ENCODE measurements at places on chromosomes 1 and 21. TPM values are rescaled to one million over a fixed set of nuclear protein-coding genes. Genes with fewer than 3 reads are reported as not detected.

GRCh38 chr1:4119516-4120220, 219.6 kb upstream of the C1orf174 start:
- DNase-seq, result peak; percentile 63

DNA sequence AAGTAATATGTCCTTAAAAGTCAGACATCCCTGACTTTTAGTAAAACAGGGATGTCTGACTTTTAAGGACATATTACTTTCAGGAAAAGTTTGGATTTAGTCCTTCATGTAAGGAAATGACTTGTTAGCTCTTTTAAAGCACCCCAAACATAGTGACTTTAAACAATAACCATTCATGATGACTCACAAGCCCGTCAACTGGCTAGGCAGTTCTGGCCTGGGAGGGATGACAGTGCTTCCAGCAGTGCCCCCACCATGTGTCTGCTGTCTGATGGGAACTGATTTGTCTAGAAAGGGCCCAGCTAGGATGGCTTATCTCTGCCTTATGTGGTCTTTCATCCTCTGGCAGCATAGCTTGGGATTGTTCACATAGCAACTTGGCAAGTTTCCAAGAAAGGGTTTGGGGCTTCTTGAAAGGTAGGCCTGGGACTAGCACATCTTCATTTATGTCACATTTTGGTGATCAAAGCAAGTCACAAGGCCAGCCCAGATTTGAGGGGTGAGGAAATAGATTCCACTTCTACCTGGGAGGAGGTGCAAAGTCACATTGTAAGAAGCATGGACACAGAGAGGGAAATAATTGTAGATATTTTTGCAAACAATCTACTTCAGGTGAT, 143.5 kb downstream of the C1orf94 start:
- no peak for DNase-seq

The TMEM81 gene
- 1.5 TPM for total RNA-seq

DNA sequence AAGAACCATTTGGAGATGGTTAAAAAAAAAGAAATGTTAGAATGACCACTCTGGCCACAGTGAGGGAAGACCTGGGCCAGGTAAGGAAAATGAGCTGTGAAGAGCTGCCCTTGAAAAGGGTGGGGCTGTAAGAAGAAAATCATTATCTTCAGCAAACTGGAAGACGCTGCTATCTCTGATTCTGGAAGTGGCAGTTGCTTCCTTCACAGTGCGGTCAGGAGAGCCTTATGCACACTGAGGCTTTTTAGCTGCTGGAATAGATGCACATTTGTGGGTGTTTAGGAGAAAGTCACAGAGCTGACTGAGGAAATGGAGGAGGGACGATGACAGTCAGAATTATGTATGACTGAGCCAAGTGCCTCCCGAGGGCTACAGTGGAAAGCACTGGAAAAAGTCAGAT, 91.6 kb downstream of the TBX19 start:
- no peak for DNase-seq

GRCh38 chr1:7263021-7263960, 478.0 kb downstream of the CAMTA1 start:
- no peak for DNase-seq

The TSACC gene
- not detected for total RNA-seq

DNA sequence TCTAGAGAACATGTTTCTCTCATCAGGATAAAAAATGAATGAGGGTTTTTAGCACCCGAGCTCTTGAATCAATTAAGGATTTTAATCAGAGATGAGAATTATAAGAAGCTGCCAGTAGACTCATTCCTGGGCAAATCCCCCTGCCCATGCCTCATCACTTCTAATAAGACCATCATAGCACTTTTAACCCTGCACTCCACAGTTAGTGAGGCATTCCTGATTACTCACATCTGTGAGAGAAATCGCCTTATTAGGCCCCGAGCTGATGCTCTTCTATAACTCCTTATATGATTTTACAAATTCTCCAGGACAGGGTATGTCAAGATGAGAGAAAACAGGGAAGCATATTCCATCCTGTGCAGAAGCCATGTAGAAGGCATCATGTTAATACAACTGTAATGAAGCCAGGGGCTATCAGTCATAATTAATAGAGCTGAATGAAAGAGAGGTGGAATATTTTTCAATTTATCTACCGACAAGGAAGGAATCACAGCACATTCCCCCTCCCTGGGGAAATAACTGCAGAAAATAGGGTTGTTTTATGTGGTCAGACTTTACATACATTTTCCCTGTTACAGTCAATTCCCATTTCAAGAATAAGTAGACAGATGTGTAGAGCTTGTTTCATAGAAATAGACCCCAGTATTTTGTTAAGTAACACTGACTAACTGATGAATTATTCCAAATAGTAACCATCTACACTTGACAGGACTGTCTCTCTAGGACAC, 272.7 kb downstream of the HHIPL2 start:
- no peak for DNase-seq

DNA sequence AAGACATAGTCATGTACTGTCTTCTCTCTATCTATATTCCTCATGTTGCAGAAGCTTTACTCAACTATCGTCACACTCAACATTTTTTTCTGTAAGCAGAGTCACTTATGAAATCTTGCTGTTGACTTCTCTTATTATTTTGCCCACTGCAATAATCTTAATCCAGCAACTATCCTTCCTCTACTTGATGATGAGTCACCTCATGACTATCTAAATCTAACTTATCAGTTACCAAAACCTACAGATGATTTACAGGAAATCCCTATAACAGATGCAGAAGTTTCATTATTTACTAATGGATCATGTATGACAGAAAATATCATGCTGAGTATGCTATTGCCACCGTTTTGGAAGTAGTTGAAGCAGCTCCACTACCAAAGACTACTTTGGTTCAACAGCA, 378.9 kb downstream of the DUSP10 start:
- no peak for DNase-seq

- DNase-seq, result no peak
These were observed 76.5 kb downstream of the RHOU start for GRCh38 chr1:228811712-228812305.

DNA sequence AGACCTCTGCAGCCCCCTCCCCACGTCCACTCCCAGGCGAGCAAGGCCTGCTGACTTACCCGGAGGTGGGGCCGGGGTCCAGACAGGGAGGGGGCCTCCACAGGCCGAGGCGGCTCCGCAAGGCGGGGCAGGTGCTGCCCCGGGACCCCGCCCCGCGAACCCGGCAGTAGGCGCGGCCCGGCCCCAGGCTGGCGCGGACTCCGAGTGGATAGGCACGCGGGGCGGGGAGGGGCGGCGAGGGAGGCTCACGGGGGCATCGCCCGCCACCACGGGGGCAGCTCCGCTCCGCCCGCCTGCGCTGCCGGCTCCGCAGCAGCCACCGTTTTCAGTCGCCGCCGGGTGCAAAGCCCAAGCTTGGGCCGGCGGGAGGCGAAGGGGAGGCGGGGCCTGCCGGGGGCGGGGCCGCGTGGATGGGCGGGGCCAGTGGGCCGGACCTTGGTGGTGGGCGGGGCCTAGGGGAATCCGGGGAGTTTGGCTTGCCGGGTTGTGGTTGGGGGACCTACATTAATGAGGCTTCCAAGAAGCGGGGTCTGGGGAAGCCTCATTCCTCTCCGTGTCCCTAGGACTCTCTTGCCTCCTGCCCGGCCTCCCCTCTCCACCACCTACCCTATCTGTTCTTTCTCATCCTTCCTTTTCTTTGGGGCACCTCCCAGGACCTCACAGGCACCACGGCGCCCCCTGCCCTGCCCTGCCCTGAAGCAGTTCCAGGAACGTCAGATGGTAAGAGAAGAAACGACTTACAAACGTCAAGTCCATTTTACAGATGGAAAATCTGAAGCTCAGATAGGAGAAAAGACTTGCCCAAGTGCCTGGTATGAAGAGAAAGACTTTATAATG, at the start of gene RIMS3:
Gene RIMS3, minus strand, starts transcription at position 348 of the 837 bp plus-strand sequence. CDS start 23,757 bp downstream, outside the sequence.
- DNase-seq, result peak; percentile 95

DNA sequence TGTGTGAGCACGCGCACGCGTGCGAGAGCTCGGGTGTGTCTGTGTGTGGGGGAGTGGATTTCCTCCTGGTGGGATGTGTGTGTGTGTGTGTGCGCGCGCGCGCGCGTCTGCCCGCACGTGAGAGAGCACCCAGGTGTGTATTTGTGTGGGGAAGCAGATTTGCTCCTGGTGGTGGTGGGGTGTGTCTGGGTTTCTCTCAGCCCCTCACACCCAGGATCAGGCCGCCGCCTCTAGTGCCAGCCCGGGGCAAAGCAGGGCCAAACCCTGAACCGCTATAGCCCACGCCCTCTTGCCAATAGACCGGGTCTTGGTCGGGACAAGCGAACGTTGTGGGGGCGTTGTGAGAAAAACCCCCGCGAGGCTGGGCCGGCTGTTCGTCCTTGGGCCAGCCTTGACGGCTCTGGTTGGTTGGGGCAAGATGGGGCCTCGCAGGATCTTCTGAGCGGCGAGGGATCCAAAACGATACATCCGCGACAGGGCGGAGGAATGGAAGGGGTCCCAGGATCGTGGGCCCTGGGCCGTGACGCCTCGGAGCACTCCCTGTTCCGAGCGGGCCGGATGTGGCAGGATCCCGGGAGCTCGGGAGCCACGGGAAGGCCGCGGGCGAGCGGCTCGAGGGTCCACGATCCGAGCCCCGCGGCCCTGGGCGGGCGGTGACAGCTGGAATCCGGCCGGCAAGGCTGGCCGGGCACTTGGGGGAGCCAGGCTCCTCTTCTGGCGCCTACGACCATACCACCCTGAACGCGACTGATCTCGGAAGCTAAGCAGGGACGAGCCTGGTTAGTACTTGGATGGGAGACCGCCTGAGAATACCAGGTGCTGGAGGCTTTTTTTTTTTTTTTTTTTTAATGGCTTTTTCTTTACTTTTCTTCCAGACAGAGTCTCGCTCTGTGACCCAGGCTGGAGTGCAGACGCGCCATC, 68.2 kb downstream of the RNF187 start:
- DNase-seq, result peak; percentile 62

The AADACL3 gene
- total RNA-seq, result not detected

GRCh38 chr1:50878434-50878833, 81.6 kb downstream of the FAF1 start:
- DNase-seq, result no peak

The OR10Z1 gene
- total RNA-seq, result not detected

The KRTAP13-2 gene
- total RNA-seq, result not detected

GRCh38 chr1:230972855-230973271, 5.8 kb downstream of the TTC13 start:
- no peak for DNase-seq

The MROH7 gene
- 4.8 TPM for total RNA-seq

DNA sequence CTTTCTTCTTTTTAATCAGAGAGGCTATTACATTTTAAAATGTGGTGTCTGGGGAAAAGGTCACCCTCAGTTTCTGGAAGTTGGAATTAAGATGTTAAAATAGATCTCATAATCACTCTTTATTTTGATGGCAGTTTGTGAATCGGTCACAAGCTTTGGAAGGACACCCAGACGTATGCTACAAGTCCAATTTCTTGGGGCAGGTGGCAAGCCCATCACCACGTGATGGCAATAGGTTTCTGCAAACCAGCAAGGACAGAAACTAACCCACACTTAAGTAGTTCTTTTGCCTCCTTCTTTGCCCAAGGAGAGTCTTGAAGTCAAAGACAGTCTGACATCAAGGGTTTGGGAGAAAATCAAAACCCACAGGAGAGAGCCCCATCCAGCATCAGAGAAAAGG, 72.9 kb downstream of the C1orf87 start:
- no peak for DNase-seq

DNA sequence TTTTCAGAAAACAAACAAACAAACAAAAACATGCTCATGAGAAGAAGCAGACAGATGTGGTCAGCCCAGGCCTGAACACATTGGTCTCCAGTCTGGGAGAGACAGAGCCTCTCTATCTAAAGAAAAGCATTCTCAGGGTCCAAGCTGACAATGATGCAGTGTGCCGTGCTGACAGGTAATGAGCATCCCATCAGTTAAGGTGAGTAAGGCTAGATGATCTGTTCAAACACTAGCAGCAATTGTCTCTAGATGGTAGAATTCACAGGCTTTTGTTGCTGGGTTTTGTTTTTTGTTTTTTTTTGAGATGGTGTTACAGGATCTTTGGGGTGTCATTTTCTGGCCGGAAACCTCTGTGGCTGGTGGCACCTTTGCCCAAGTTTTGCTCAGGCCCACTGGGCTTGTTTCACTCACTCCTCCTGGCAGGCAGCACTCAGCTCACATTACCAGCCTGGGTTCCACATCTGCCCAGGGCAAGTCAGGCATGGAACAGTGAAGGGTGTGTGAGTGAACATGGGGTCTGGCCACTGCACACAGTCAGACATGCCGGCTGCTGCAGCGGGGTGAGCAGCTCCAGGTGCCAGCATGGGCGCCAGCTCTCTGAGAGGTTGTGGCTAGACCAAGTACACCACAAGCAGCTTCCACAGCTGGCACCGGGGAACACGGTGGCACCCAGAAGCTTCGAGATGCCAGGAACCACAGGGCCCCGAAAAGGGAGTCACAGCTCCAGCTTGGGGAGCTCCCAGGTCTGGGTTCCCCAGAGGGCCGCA, 2.5 kb upstream of the C1QA start:
- no peak for DNase-seq

The TBX19 gene
- 1.8 TPM for total RNA-seq

DNA sequence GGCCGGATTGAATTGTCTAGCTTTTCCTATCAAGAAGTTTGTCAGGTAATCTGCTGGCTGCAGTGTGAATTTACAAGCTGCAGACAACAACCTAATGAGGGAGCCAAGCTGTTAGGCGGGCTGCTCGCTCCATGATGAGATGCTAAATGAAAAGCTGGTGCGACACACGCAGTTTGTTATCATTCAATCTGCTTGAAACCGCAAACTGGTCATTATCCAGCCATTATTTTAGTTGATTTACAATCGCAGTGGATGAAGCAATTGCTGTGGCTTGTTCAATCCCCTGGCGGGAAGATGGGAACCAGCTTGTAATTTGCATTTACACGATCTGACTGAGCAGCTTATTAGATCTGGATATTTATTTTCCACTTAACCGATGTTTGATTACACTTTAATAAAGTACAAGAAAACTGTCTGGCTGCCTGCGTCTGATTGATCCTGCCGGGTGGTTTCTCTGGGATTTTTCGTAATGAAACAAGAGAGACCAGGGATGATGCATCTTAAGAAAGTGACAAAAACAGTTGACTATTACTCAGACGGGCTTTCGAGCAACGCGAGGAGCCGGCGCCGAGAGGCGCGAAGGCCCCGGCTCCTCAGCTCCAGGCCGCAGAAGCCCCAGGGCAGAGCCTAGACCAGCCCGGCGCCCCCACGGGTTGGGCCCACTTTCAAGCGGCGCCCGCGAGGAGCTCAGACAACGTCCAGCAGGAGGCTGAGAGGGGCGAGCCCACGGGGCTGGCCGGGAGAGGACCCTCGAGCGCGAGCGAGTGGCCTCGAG, 118.0 kb upstream of the BARHL2 start:
- peak; percentile 77 for DNase-seq

DNA sequence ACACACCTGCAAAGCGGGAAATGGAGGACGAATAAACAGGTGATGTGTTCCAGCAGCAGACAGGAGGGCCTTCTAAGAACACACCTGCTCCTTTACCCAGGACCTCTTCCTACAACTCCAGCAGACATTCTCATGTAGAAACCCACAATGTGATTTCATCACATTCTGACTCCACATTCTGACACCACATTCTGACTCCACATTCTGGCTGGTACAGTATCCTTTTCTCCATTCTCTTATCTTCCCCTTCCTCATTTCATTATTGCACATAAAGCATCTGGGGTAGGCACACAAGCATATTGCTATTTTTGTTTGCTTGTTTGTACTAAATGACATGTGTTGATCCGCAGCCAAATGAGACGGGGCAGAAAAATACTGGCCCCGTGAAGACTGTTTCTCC, 3.6 kb upstream of the ZNF124 start:
- DNase-seq, result no peak

The LAMC2 gene
- total RNA-seq, result 1.7 TPM

GRCh38 chr1:26275580-26276431, 4.1 kb upstream of the SH3BGRL3 start:
- DNase-seq, result peak; percentile 94

Measured in posterior vena cava (tissue), 2 donors.